Activated naive CD8-positive, alpha-beta T cell treated with anti-CD3 and anti-CD28 coated beads, Interleukin-2, amount 50 U/mL, for 16 hours (primary cell): ENCODE measurements at places on chromosomes 3 and 15.

DNA sequence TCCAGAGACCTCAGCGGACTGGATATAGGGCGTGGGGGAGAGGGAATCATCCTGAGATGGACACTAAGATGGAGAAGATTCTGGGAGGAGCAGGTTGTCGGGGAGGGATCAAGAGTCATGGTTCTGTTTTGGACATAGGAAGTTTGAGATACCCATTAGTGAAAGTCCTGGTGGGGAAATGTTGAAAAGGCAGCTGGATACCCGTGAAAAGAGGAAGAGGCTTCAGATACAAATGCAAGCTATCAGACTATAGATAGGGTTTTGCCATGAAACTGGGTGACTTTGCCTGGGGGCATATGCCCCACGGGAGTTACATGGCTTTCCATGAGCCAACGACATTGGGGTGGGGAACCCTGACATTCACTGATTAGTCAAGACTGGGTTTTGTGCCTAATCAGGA is 1.1 kb upstream of the GPR62 start:
- DNase-seq = no peak

GRCh38 chr3:69031635-69032034 is 18.2 kb upstream of the EOGT start:
- DNase-seq = no peak

GRCh38 chr3:128999102-128999501 is 2.0 kb upstream of the EFCC1 start:
- DNase-seq = no peak

DNA sequence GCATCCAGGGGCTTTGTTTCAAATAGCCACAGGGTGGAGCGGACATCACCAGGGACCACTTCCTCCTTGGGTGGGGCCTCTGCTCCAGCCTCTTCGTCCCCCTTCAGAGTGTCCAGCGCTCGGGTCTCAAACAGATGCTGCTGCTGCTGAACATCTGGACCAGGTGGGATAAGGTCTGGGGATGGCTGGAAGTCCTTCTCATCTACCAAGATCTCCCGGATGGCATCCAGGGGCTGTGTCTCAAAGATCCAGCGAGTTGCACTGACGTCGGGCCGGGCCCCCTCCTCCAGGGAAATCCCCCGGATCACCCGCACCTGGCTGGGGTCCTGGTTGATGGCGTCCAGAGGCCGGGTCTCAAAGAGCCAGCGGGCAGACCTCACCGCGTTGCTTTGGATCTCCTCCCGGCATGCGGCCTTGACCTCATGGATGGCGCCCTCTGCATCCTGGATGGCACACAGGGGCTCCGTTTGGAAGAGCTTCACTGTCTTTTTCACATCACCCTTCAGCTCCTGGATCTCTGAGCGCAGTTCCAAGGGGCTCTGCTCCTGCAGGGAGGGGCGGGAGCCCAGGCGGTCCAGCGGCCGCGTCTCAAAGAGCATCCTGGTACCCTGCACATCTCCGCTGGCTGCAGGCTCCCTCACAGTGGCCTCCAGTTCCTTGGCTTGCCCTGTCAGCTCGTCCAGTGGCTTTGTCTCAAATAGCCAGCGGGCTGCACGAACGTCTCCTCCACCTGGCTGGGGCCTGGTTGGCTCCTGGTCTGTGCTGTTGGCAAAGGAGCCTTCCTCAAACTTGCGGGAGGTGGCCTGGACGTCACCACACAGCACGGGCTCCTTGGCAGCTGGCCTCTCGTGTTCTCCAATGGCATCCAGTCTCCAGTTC is 3.9 kb downstream of the XIRP1 start:
- DNase-seq = no peak

DNA sequence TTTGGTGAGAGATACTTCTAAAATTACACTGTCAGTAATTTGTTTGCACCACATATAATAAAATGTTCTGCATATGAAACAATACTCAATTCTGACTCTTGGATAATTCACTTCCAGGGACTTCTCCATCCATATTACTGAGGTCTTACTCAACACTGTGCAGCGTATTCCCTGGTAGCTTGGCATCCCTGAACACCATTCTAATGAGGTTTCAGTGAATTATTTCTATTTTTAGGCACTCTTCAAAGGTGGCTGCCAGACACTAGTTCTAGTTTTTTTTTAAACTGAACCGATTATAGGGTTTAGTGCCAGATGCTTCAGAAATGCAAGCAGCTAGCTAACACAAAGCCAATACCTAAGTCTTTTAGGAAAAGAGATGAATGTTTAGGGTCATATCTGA is 283.3 kb downstream of the FEZF2 start:
- DNase-seq = no peak

DNA sequence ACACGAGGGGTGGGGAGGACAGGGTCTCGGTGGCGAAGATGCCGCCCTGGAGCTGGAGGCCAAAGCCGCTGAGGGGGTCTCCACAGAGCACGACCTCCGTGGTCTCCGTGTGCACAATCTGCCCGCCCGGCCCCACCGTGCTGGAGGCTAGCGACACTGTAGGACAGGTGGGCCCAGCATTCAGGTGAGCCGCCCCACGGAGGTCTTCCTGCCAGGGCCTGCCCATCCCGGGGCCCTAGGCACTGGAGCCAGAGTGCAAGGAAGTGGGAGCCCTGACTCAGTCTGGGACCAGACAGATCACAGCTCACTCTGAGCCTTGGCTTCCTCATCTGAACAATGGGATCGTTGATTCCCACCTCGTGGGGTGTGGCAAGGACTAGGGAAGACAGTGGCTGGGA is 25.8 kb downstream of the GRIP2 start:
- DNase-seq = no peak

- DNase-seq = no peak
These were observed 31.7 kb downstream of the CSNK1G1 start for GRCh38 chr15:64324165-64324877.

- no peak for DNase-seq
These were observed 227.2 kb upstream of the GPR149 start for GRCh38 chr3:154657218-154657617.

DNA sequence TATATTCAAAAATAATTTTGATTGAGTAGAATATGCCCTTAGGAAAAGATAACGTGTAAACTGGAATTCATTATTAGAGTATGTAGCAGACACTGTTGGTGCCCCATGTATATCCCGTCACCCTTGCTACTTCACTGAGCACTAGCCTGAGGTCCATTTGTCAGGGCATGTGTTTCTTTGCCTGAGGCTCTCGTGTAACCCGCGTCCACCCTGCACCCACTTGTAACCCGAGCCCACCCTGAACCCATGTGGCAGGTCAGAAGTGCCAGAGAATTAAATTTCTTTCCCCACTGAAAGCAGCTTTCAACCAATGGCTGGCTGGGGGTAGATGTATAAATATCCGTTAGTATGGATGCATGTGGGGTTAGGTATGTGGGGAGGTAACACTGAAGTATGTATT is 474.2 kb upstream of the ZNF385D start:
- no peak for DNase-seq
